Effector memory CD4-positive, alpha-beta T cell (primary cell): ENCODE measurements at places on chromosomes 7 and 10.
A peak's percentile ranks its signal among the peaks of the same experiment; 100 is the strongest.

DNA sequence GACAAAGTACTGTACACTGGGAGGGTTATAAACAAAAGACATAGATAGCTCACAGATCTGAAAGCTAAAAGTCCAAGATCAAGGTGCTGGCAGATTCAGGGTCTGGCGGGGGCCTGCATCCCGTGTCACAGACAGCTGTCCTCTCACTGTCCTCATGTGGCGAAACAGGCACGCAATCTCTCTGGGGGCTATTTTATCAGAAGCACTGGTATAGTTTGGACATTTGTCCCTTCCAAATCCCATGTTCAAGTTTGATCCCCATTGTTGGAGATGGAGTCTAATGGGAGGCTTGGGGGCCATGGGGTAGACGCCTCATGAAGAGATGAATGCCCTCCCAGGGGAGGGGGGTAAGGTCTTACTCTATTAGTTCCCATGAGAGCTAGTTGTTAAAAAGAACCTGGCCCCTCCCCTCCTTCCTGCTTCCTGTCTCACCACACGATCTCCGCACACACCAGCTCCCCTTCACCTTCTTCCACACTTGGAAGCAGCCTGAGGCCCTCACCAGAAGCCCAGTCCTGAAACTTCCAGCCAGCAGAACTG is 72.5 kb upstream of the UCN3 start:
- peak; percentile 25 for DNase-seq
- peak overlapping the region; percentile 42 for H3K4me3 ChIP-seq
- peak overlapping the region; percentile 94 for H3K27ac ChIP-seq
- peaks cover 52% of the 10 kb centered on the region for H3K4me1 ChIP-seq

DNA sequence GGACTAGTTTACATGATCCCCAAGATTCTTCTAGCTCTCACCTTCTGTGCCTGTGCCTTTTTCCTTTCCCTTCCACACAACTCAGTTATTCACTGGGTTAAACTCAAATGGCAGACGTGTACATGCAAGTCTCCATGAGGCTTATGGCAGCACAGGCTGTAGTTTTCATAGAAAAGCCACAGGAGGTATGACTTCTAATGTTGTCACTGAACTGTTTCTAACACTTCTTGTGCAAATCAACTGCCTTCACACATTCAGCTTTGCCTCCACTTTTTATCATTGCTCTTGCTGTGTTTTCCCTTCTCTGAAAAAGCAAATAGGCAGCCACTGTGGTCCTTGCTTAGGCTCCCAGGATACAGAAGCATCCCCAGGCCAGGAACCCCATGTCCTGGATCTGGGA is 5.3 kb upstream of the GIMAP5 start:
- peaks cover 45% of the 10 kb centered on the region for H3K4me1 ChIP-seq
- H3K4me3 ChIP-seq, result no peak overlapping the region
- no peaks in the 10 kb centered on the region for H3K27me3 ChIP-seq
- peaks cover 3% of the 10 kb centered on the region for H3K36me3 ChIP-seq

- no peaks in the 10 kb centered on the region for H3K27me3 ChIP-seq
- peak; percentile 9 for DNase-seq
- H3K4me1 ChIP-seq, result peaks cover 13% of the 10 kb centered on the region
- peak overlapping the region; percentile 29 for H3K27ac ChIP-seq
- H3K4me3 ChIP-seq, result peak overlapping the region; percentile 77
- no peaks in the 10 kb centered on the region for H3K36me3 ChIP-seq
Observed at GRCh38 chr10:16436367-16436757, 448 bp upstream of the PTER start.

DNA sequence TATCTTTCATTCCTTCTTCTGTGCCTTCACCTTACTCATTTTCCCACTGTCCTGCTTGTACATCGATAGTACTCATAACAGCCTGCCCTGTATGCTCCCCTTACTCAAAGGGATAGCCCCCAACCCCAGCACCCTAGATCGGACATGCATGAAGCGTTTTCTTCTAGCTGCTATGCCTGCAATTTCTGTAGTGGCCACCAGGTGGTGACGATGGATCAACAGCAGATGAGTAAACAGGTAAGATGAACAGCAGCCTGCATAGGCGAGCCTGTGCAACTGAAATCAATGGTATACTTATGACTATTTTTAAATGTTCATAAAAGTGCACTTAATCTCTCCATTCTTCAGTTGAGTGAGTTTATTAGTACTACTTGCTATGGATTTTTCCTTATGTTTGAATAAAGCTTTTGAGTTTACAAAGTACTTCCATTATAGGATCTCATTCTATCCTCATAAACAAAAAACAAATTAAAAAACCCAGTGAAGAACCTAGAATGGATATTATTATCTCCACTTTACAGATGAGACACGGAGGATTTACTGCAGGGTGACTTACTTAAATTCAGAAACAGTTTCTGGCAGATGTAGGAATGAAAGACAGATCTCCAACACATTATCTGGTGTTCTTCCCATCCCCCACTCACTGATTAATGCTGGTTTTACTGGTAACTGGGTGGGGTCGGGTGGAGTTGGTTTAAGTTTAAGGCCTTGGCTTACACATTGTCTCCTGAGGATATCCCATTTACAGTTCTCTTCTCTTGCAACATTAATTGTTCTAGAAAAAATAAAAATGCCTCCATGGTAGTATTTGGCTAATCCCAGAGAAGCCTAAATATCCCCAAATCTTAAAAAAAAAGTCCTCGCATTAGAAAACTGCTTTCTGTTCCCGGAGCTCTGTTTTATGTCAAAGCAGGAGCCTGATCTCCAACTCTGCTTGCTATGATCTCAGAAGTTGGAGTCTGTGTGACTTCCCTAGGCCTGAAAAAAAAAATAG is 222.1 kb downstream of the GLI3 start:
- H3K27ac ChIP-seq, result no peak overlapping the region
- H3K4me1 ChIP-seq, result no peaks in the 10 kb centered on the region
- H3K36me3 ChIP-seq, result no peaks in the 10 kb centered on the region
- no peaks in the 10 kb centered on the region for H3K27me3 ChIP-seq
- no peak for DNase-seq

DNA sequence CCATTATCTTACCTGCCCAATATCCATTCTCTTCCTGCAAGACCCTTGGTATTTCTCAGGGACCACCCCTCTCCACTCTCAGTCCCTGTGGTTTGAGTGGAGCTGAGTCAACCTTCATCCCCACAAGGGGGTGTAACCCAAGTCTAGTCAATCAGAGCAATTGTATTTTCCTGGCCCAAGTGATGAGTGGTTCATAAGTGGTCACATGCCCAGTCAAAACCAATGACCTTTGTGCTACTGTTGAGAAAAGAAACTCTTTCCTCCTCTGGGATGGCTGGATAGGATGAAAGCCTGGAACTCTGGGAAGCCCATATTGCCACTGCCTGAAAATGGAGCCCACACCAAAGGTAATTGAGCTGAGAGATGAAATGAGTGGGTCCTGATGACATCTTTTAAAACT is 93.6 kb downstream of the SNX10 start:
- H3K27me3 ChIP-seq, result no peaks in the 10 kb centered on the region
- DNase-seq, result no peak
- H3K36me3 ChIP-seq, result no peaks in the 10 kb centered on the region
- no peak overlapping the region for H3K4me3 ChIP-seq
- H3K4me1 ChIP-seq, result no peaks in the 10 kb centered on the region

DNA sequence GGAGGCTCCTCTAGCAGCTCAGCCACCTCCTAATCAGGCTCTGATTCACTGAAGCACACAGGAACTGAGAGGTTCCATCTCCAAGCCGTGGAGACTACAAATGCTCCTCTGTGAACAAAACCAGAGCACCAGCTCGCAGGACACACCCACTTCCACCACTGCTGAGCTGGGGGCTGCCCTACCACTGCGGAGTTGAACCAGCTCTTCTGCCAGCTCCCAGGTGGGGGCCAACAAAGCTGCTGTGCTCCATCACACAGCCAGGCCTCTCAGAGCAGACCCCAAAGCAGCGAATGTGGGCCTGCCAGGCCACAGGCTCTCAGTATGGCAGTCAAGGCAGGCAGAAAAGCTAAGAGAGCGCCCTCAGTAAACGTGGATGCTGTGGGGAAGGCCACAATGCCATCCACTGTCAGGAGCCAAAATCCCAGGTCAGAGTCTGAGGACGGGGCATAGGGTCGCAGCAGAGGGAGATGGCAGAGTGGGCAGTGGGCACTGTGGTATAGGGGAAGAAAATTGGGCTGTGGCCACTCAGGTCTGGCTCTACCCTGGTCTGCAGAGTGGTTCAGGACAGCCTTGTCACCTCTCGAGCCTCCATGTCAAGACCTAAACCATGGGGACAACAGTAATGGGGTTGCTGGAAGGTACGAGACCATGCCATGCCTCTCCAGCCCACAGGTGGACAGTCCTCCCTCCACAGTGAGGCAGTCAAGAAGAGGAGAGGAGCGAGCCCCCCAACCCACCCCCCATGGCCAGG is 82.1 kb downstream of the GRID1 start:
- H3K27me3 ChIP-seq, result peaks cover 4% of the 10 kb centered on the region
- no peaks in the 10 kb centered on the region for H3K36me3 ChIP-seq
- no peak for DNase-seq
- no peak overlapping the region for H3K27ac ChIP-seq
- H3K4me1 ChIP-seq, result no peaks in the 10 kb centered on the region

GRCh38 chr10:58827381-58827780 is 314.7 kb downstream of the BICC1 start:
- H3K27ac ChIP-seq, result no peak overlapping the region
- H3K4me3 ChIP-seq, result no peak overlapping the region
- no peaks in the 10 kb centered on the region for H3K36me3 ChIP-seq
- H3K4me1 ChIP-seq, result no peaks in the 10 kb centered on the region
- no peaks in the 10 kb centered on the region for H3K27me3 ChIP-seq

DNA sequence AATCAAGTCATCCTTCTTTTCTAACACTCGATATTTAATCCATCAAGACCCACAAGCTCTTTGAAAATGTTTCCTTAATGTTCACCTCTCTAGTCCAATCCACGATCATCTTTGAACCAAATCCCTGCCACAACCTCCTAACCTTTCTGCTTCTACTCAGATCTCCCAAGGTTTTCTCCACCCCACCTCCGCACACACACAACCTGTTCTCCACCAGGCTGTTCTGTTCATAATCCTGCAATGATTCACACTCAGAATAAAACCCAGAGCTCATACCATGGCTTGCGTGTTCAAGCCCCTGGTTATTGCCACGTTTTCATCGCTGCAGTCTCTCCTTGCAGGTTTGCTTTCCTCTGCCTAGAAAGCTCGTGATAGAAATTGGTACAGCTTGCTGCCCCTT is 53.8 kb upstream of the BAMBI start:
- no peak for DNase-seq
- no peaks in the 10 kb centered on the region for H3K27me3 ChIP-seq
- peaks cover 17% of the 10 kb centered on the region for H3K36me3 ChIP-seq
- H3K27ac ChIP-seq, result no peak overlapping the region

DNA sequence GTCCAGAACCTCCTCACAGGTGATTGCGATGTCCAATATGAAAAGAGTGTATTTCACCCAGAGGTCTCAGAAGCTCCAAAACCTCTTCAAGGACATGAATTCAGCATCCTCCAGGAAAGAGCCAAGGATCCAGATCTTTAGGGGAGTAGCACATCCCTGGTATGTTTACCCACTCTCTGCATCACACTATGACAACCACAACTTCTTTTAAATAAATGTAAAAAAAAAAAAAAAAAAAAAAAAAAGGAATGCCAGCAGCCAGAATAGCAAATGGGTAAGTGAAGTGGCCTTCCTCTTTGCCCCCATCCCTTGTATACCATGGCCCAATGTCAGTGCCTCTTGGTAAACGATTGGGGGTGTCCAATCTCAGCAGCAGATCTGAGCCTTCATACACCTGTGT is 67.3 kb downstream of the SORBS1 start:
- no peaks in the 10 kb centered on the region for H3K27me3 ChIP-seq
- no peaks in the 10 kb centered on the region for H3K4me1 ChIP-seq
- H3K36me3 ChIP-seq, result no peaks in the 10 kb centered on the region
- DNase-seq, result no peak
- no peak overlapping the region for H3K4me3 ChIP-seq

DNA sequence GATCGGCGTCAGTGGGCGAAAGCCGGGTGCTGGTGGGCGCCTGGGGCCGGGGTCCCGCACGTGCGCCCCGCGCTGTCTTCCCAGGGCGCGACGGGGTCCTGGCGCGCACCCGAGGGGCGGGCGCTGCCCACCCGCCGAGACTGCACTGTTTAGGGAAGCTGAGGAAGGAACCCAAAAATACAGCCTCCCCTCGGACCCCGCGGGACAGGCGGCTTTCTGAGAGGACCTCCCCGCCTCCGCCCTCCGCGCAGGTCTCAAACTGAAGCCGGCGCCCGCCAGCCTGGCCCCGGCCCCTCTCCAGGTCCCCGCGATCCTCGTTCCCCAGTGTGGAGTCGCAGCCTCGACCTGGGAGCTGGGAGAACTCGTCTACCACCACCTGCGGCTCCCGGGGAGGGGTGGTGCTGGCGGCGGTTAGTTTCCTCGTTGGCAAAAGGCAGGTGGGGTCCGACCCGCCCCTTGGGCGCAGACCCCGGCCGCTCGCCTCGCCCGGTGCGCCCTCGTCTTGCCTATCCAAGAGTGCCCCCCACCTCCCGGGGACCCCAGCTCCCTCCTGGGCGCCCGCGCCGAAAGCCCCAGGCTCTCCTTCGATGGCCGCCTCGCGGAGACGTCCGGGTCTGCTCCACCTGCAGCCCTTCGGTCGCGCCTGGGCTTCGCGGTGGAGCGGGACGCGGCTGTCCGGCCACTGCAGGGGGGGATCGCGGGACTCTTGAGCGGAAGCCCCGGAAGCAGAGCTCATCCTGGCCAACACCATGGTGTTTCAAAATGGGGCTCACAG is 1.1 kb downstream of the EGFR start:
- no peak overlapping the region for H3K27ac ChIP-seq
- H3K36me3 ChIP-seq, result no peaks in the 10 kb centered on the region
- H3K4me3 ChIP-seq, result peak overlapping the region; percentile 22
- no peak for DNase-seq
- peaks cover 9% of the 10 kb centered on the region for H3K27me3 ChIP-seq
- H3K4me1 ChIP-seq, result no peaks in the 10 kb centered on the region

GRCh38 chr7:79452032-79452494 is 1.4 kb downstream of the MAGI2 start:
- H3K27me3 ChIP-seq, result no peaks in the 10 kb centered on the region
- DNase-seq, result no peak
- H3K4me3 ChIP-seq, result no peak overlapping the region
- H3K4me1 ChIP-seq, result no peaks in the 10 kb centered on the region
- no peaks in the 10 kb centered on the region for H3K36me3 ChIP-seq

GRCh38 chr10:119049361-119049760 is 19.8 kb downstream of the NANOS1 start:
- H3K36me3 ChIP-seq, result peaks cover 95% of the 10 kb centered on the region
- no peak for DNase-seq
- H3K4me1 ChIP-seq, result no peaks in the 10 kb centered on the region
- H3K27ac ChIP-seq, result no peak overlapping the region

- H3K27me3 ChIP-seq, result no peaks in the 10 kb centered on the region
- no peak for DNase-seq
- H3K36me3 ChIP-seq, result peaks cover 20% of the 10 kb centered on the region
- no peak overlapping the region for H3K27ac ChIP-seq
- H3K4me1 ChIP-seq, result no peaks in the 10 kb centered on the region
Observed at GRCh38 chr7:157402911-157403534, 66.2 kb downstream of the DNAJB6 start.

- H3K4me3 ChIP-seq, result no peak overlapping the region
- H3K36me3 ChIP-seq, result no peaks in the 10 kb centered on the region
- no peaks in the 10 kb centered on the region for H3K27me3 ChIP-seq
- no peak overlapping the region for H3K27ac ChIP-seq
- DNase-seq, result no peak
Observed at GRCh38 chr7:120394595-120394994, 121.6 kb downstream of the KCND2 start.
